HFFc6 (cell line): ENCODE measurements at places on chromosomes 1 and 21.

GRCh38 chr1:38613996-38614395, 245.6 kb downstream of the RRAGC start:
- DNase-seq, result no peak

- no peak for DNase-seq
These were observed 2.1 kb downstream of the ERG start for GRCh38 chr21:38496224-38496623.

GRCh38 chr1:64519901-64520300, 50.0 kb downstream of the CACHD1 start:
- peak; percentile 62 for DNase-seq

- no peak for DNase-seq
These were observed 170.6 kb upstream of the C21orf91 start for GRCh38 chr21:17989780-17990179.

- no peak for DNase-seq
These were observed 74.7 kb downstream of the ARHGEF16 start for GRCh38 chr1:3529099-3529729.

GRCh38 chr1:150995896-150996295, 10.8 kb downstream of the MINDY1 start:
- peak; percentile 47 for DNase-seq

GRCh38 chr1:182624577-182624976, 20.4 kb upstream of the RGS16 start:
- no peak for DNase-seq

- no peak for DNase-seq
These were observed 324.0 kb upstream of the NEGR1 start for GRCh38 chr1:72606216-72606810.

- no peak for DNase-seq
These were observed 514.0 kb upstream of the TMPRSS15 start for GRCh38 chr21:18917622-18918021.

- DNase-seq, result no peak
These were observed 13.4 kb downstream of the RCSD1 start for GRCh38 chr1:167643441-167643840.

DNA sequence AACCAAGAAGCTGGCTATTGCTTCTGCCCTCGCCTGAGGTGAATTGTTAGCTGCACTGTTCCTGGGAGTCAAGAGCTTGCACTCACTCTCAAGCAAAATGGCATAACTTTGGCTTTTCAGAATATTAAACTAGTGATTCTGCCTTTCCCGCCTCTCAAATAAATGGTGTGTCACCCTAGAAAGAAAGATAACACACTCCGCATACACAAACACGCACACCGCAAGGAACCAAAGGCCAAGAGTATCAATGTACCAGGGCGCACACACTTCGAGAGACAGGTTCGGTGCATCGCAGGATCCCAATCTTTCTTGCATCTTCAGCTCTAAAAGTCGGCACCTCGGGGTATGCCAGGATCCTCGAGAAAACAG, 470 bp upstream of the RTCA start:
- peak; percentile 58 for DNase-seq

GRCh38 chr1:107246775-107247345, 106.0 kb downstream of the NTNG1 start:
- DNase-seq, result no peak

DNA sequence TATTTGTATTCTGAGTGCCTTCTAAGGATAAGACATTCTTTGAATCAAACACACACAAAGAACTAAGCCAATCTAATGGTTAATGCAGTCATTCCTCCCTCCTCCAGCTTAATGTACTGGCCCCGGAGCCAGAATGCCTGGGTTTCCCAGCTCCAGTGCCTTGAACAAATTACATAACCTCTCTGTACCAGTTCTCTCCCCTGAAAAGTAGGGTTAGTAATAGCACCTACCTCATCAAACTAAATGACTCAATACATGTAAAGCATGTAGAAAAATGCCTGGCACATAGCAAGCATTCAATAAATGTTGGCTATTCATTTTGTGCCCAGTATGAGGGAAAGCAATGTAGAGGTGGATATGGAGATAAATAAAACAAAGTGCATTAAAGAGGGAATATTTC, 14.0 kb downstream of the C1orf52 start:
- DNase-seq, result no peak

DNA sequence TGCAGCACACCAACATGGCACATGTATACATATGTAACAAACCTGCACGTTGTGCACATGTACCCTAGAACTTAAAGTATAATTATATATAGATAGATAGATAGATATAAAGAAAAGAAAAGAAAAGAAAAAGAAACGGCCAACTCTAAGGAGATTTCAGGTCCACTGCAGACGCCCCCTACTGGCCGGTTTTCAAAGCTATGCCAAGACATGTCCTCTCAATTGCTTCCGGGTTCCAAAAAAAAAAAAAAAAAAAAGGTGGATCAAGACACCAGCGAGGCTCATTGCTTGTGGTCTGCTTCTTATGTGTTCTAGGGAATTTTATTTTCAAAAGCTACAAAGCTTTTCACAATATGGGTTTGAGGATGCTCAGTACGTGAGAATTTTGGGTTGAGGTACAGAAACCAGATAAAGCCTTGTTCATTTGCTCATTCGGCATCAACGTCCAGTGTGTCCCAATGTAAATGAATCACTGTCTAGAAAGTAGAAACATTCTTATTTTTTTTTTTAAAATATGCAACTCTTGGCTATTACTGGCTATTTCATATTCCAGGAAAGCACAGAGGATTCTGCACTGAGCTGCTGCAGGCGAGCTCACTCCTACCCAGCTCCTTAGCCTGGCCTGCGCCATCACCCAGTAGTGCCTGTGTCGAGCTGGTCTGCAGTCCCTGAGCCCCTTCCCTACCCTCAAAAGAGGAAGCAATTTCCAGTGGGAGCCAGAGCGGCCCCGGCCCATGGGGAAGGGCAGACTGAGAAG, 643.0 kb downstream of the KIF26B start:
- DNase-seq, result no peak

GRCh38 chr1:199264283-199264682, 625.4 kb downstream of the PTPRC start:
- DNase-seq, result no peak

DNA sequence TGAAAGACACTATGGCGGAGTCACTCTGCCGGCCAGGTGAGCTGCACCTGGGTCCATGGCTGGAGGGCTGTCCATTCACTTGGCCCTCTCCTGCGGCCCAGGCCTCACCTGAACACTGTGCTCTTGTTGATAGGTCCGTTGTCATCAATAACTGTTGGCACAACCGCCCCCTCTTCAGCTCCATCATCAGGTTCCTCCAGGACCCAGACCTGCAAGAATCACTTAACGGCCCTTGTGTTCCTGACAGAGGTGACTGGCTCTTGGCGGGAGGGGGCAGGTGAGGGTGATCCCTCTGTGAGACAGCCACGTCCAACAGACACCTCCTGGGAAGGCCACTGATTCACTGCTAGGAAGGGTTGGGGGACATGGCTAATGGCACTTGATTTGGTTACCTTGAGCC, 54.9 kb downstream of the INAVA start:
- no peak for DNase-seq

DNA sequence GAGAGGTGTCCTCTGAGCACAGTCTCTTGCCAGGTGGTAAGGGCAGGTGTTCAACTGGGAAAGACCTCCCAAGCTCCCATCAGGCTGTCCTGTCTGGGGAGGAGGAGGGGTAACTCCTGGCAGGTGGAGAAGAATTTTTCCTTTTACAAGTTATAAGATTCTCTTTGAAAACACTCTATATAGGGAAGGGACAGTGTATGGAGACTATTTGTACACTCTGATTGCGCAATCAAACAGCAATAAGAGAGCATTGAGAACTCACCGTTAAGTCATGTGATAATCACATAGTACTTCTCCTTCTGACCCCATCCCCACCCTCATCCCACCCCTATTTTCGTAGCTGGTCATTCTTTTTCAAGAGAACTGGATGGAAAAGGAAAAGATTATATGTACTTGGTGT, 179.3 kb upstream of the ZNF644 start:
- DNase-seq, result no peak

DNA sequence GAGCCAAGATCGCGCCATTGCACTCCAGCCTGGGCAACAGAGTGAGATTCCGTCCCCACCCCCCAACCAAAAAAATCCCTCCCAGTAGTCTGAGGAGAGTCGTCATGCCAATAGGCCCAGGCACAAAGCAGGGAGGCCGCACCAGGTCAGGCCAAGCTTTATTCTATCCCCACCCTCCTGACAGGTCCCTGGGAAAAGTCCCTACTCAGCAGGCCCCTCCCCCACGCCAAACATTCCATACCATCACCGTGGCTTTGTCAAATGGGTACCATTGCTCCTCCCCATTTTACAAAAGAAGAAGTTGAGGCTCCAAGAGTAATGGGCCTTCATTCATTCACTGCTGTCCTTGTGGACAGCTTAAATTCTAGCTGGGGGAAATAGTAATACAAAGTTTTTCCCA, 5.3 kb downstream of the GPR3 start:
- DNase-seq, result no peak

DNA sequence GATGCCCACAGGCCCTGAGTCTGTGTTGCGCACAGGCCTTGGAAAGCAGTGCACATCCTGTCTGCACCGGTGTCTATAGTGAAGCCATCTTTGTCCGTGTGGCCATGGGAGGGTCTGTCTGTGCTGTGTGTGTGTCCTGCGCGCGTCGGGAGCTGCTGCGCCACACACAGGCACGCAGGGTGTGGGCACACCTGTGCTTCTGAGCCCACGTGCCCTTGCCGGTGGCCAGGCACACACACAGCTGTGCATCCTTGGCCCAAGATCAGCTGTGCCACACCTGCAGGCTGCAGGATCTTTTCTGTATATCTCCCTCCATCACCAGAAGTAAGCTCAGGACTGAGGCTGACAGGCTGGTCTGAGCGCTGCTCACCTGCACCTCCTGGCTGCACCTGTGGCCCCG, 3.2 kb upstream of the SAMD11 start:
- no peak for DNase-seq

- no peak for DNase-seq
These were observed 1.3 kb downstream of the WDR47 start for GRCh38 chr1:109040627-109040988.

DNA sequence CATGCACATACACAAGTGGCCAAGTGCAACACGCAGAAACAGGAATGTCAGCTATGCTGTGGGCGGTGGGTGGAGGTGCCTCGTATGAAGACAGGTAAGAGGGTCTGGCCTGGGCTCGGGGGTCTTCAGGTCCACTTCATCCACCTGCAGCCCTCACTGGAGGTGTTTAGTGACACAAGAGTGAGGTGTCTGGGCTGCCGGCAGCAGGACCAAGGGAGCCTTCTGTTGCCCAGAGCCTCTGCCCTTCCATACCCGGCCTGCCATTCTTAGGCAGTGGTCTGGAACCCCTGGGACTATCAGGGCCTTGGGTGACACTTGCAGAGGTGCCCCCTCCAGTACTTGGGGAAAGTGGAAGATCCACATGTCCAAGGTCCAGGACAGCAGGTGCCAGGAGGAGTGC, 21.7 kb upstream of the ACTRT2 start:
- no peak for DNase-seq

DNA sequence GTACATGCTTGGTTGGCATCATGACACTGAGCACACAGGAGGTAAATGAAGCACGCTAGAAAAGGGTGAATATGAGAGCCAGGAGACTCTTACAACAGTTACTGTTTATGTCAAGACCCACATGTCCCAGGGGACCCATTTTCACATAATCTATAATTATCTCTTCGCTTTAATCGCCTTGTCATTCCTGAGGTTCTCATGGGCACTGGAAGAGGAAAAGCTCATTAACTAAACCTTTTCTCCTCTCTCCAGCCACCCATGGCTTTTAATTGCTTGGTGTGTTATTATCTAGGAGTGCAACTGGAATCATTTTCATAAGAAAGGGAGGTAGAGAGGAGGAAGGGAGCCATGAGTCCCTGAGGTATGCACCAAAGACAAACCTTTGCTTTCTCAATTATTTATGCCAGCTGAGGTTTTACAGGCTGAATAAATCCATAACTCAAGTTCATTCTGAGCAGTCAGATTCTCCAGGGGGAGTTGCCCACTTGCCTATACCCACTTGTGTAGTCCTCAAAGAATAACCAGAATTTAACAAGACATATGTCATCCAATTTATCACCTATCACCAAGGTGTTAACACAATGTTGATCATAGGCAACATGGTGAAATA, 77.4 kb downstream of the ACBD6 start:
- no peak for DNase-seq

- no peak for DNase-seq
These were observed 5.4 kb downstream of the FAM3B start for GRCh38 chr21:41321908-41322495.

GRCh38 chr1:26598890-26599289, 69.3 kb downstream of the RPS6KA1 start:
- DNase-seq, result no peak

DNA sequence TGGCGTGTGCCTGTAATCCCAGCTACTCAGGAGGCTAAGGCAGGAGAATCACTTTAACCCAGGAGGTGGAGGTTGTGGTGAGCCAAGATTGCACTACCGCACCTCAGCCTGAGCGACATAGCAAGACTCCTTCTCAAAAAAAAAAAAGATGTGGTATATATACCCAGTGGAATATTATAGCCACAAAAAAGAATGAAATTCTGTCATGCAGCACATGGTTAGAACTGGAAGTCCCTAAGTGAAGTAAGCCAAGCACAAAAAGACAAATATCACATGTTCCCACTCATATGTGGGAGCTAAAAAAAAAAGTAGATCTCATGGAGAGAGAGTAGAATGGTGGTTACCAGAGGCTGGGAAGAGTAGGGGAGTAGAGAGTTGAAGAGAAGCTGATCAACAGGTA, 18.7 kb downstream of the PSMB4 start:
- DNase-seq, result no peak

DNA sequence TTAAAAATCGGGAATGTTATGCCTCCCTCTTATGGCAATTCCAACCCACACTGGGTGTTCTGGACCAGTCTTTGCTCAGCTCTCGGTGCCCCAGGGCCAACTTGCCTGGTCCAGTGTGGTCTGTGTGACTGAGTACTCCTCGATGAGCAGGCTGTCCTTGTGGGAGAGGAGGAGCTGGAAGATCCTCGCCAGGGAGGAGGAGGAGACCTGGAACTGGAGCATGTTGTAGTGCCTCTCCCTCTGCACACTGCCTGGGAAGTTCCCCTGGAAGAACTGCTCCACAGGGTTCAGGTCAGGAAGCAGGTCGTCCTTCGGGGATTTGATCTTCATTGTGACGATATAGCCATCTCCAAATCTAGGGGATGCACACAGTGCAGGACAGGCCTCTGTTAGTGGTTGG, 88.5 kb upstream of the GCLM start:
- no peak for DNase-seq

GRCh38 chr1:198072177-198072576, 84.6 kb upstream of the NEK7 start:
- peak; percentile 11 for DNase-seq

- no peak for DNase-seq
These were observed 68.5 kb downstream of the RGS2 start for GRCh38 chr1:192877283-192877886.
